ENCODE measurements at places on chromosomes 1 and 21.

DNA sequence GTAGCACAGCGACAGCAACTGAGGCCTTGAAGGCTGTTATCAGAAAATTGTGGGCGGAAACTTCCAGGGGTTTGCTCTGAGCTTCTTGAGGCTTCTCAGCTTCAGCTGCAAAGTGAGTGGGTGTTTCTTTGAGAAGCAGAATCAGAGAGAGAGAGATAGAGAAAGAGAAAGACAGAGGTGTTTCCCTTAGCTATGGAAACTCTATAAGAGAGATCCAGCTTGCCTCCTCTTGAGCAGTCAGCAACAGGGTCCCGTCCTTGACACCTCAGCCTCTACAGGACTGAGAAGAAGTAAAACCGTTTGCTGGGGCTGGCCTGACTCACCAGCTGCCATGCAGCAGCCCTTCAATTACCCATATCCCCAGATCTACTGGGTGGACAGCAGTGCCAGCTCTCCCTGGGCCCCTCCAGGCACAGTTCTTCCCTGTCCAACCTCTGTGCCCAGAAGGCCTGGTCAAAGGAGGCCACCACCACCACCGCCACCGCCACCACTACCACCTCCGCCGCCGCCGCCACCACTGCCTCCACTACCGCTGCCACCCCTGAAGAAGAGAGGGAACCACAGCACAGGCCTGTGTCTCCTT lies at the start of gene FASLG:
TSS of gene FASLG (plus strand) at position 233 of the 583 bp plus-strand sequence. CDS start at position 332, 99 bp downstream.
- H3K36me3 ChIP-seq: no peaks in the 10 kb centered on the region
- no peaks in the 10 kb centered on the region for H3K4me1 ChIP-seq
- H3K4me3 ChIP-seq: no peak within 1 kb of the TSS
- no peaks in the 10 kb centered on the region for H3K27me3 ChIP-seq
- H3K27ac ChIP-seq: no peak within 1 kb of the TSS
- no peak for DNase-seq

GRCh38 chr21:44283948-44284347 lies 1.7 kb upstream of the AIRE start:
- H3K27me3 ChIP-seq: peaks cover 11% of the 10 kb centered on the region
- H3K4me3 ChIP-seq: no peak overlapping the region
- DNase-seq: no peak
- no peak overlapping the region for H3K27ac ChIP-seq

GRCh38 chr1:973459-974292 lies 7.4 kb downstream of the PLEKHN1 start:
- H3K27me3 ChIP-seq: peaks cover 17% of the 10 kb centered on the region
- no peaks in the 10 kb centered on the region for H3K4me1 ChIP-seq
- no peak overlapping the region for H3K4me3 ChIP-seq

- H3K36me3 ChIP-seq: no peaks in the 10 kb centered on the region
- DNase-seq: no peak
- H3K27me3 ChIP-seq: no peaks in the 10 kb centered on the region
- no peak overlapping the region for H3K27ac ChIP-seq
- H3K4me1 ChIP-seq: no peaks in the 10 kb centered on the region
These were observed 262.9 kb downstream of the PLA2G4A start for GRCh38 chr1:187091666-187092065.

GRCh38 chr21:37945036-37945435 lies 28.8 kb upstream of the KCNJ6 start:
- no peaks in the 10 kb centered on the region for H3K36me3 ChIP-seq
- no peaks in the 10 kb centered on the region for H3K27me3 ChIP-seq
- no peaks in the 10 kb centered on the region for H3K4me1 ChIP-seq
- H3K4me3 ChIP-seq: no peak overlapping the region
- DNase-seq: no peak

DNA sequence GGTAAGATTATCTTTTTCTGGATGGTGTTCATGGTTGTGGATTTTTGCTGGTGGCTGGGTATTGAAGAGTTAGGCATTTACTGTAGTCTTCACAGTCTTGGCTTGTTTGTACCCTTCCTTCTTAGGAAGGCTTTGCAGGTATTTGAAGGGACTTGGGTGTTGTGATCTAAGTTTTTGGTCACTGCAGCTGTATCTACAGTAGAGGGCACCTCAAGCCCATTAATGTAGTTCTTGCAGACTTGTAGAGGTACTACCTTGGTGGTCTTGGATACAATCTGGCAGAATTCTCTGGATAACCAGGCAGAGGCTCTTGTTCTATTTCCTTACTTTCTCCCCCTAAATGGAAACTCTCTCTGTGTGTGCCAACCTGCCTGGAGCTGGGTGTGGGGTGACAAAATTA lies 155.8 kb upstream of the BRINP3 start:
- H3K27ac ChIP-seq: no peak overlapping the region
- peak; percentile 63 for DNase-seq
- H3K27me3 ChIP-seq: no peaks in the 10 kb centered on the region
- H3K4me3 ChIP-seq: no peak overlapping the region
- H3K36me3 ChIP-seq: no peaks in the 10 kb centered on the region

GRCh38 chr1:1567891-1568291 lies 6.8 kb downstream of the SSU72 start:
- H3K36me3 ChIP-seq: peaks cover 28% of the 10 kb centered on the region
- H3K4me1 ChIP-seq: peaks cover 24% of the 10 kb centered on the region
- peak overlapping the region; percentile 87 for H3K27ac ChIP-seq
- peak; percentile 51 for DNase-seq
- no peaks in the 10 kb centered on the region for H3K27me3 ChIP-seq

DNA sequence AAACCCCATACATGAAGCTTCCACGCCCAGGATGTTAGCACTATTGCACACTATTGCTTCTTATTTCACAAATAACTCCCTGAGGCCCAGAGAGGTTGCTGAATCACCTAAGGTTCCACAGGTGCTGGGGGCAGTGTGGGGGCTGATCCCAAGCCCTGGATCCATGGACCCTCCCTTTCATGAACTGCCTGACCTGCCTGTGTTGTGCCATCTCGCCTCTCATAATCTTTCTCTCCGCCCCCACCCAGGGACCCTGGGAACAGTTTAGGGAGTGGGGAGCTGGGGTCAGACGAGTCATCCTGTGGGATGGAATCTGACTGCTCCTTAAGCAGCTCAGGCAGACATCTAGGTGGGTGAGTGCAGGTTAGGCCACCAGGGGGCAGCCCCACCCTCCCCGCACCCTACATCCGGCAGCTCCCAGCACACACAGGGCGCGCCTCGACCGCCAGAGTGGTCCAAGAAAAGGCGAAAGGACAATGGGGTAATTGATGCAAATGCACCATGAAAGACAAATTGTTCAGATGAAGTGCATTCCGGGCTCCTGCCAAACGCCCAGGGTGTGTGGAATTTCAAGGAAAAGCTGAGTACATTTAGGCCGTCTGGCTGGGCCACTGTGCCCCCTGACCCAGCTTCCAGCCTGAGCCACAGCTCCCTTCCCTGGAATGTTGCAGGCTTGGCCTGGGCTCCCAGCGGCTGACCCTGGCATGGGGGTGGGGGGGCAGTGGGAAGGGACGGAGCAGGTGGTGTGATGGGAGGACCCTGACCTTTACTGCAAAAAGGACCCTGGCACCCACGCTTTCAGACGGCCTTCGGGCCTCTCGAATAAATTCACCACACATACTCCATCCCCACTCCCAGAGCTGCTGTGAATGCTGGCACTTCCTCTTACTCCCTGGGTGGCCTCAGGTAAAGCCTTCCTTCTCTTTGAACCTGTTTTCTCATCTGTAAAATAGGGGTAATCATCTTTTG lies 20.8 kb downstream of the PHLDA3 start:
- peak; percentile 91 for DNase-seq
- H3K27ac ChIP-seq: peak overlapping the region; percentile 66
- peak overlapping the region; percentile 41 for H3K4me3 ChIP-seq
- no peaks in the 10 kb centered on the region for H3K27me3 ChIP-seq

DNA sequence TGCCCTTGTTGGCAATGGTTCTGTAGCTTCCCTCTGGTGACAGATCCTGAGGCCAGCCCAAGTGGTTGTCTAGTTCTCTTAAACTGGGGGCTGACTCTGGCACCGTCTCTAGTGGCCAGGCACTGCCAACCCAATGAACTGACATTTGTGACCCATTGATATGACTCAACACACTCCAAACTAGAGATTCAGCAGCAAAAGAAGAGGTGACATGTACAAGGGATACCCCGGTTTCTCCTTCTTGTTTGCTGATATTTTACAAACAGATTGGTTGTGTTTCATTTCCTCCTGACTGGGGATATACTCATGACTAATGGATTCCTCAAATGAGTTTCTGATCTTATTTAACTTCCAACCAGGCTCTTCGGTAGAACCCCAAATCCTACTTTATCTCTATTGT lies 65.9 kb upstream of the DNAJC6 start:
- H3K27ac ChIP-seq: no peak overlapping the region
- DNase-seq: no peak
- no peak overlapping the region for H3K4me3 ChIP-seq
- H3K36me3 ChIP-seq: no peaks in the 10 kb centered on the region
- H3K4me1 ChIP-seq: no peaks in the 10 kb centered on the region

GRCh38 chr1:59230622-59231021 lies 66.3 kb upstream of the FGGY start:
- H3K27ac ChIP-seq: no peak overlapping the region
- no peaks in the 10 kb centered on the region for H3K27me3 ChIP-seq
- H3K4me1 ChIP-seq: no peaks in the 10 kb centered on the region
- no peaks in the 10 kb centered on the region for H3K36me3 ChIP-seq

- H3K27me3 ChIP-seq: no peaks in the 10 kb centered on the region
- no peaks in the 10 kb centered on the region for H3K36me3 ChIP-seq
- peaks cover 8% of the 10 kb centered on the region for H3K4me1 ChIP-seq
- DNase-seq: no peak
These were observed 59.6 kb downstream of the VPS26C start for GRCh38 chr21:37207441-37208009.

- DNase-seq: no peak
- H3K27ac ChIP-seq: no peak overlapping the region
- peaks cover 5% of the 10 kb centered on the region for H3K36me3 ChIP-seq
- no peak overlapping the region for H3K4me3 ChIP-seq
- H3K4me1 ChIP-seq: no peaks in the 10 kb centered on the region
- no peaks in the 10 kb centered on the region for H3K27me3 ChIP-seq
These were observed 48.9 kb downstream of the LDLRAD2 start for GRCh38 chr1:21860971-21861370.

- peak overlapping the region; percentile 53 for H3K4me3 ChIP-seq
- H3K27ac ChIP-seq: no peak overlapping the region
- H3K27me3 ChIP-seq: no peaks in the 10 kb centered on the region
- H3K36me3 ChIP-seq: no peaks in the 10 kb centered on the region
- DNase-seq: peak; percentile 94
- no peaks in the 10 kb centered on the region for H3K4me1 ChIP-seq
These were observed 52.4 kb downstream of the CHD5 start for GRCh38 chr1:6127587-6128163.

DNA sequence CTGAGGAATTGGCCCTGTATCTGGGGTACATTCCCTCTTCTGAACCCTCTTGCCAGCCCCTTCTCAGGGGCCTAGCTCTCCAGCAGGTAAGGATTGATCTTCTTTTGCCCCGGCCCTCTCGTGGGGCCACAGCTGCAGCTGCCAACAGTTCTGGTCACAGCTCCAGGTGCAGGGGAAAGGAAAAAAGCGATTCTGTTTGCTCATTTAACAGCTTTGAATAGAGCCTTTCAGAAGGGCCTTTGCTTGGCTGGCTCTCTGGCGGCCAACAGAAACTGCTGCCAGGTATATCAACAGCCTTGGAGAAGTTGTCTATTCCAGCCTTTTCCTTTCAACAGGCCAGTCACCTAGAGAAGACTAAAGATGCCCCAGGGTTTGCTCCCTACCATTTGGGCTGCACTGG lies 16.1 kb upstream of the FMOD start:
- H3K36me3 ChIP-seq: no peaks in the 10 kb centered on the region
- H3K27me3 ChIP-seq: no peaks in the 10 kb centered on the region
- H3K4me3 ChIP-seq: no peak overlapping the region
- no peak for DNase-seq
- no peaks in the 10 kb centered on the region for H3K4me1 ChIP-seq
- H3K27ac ChIP-seq: no peak overlapping the region

GRCh38 chr21:15841856-15842564 lies 112.2 kb downstream of the USP25 start:
- no peak overlapping the region for H3K4me3 ChIP-seq
- no peak for DNase-seq
- H3K27me3 ChIP-seq: no peaks in the 10 kb centered on the region
- H3K36me3 ChIP-seq: no peaks in the 10 kb centered on the region
- no peak overlapping the region for H3K27ac ChIP-seq

DNA sequence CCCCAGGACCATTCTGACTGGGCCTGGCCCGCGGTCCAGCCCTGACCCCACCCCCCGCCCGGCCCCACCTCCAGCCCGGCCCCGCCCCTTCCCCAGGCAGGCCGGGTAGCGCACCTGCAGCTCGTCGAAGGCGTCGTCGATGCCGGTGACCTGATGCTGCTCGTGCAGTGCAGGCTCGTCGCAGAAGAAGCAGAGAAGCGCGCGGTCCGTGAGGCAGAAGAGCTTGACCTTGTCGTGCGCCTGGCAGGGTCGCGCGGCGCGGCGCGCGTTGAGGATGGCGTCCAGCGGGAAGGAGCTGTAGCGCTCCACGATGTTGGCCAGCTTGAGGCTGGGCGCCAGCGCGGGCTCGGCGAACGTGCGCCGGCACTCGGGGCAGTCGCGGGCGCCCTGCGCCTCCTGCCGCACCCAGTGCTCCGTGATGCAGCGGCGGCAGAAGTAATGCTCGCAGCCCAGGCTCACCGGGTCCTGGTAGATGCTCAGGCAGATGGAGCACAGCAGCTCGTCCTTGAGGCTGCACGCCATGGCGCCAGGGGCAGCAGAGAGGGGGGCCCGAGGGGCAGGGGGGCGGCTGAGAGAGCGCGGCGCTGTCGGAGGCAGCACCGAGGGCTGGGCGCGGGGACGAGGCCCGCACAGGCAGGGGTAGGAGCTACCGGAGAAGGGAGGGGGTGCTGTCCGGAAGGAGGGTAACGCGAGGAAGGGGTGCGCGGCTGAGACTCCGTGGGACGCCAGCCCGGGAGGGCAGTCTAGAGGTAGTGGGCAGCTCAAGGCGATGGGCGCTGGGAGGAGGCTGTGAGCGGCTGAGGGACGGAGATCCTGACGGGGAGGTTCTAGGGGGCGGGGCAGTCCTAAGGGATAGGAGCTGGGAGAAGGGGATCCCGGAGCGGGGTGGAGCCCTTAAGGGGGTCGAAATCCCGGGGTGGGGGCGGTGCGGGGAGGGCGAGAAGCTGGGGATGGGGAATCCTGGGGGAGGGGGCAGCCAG lies 642 bp downstream of the TRIM62 start:
- H3K27me3 ChIP-seq: peaks cover 5% of the 10 kb centered on the region
- H3K4me1 ChIP-seq: peaks cover 25% of the 10 kb centered on the region
- peak; percentile 95 for DNase-seq

GRCh38 chr1:169493251-169493650 lies 7.5 kb upstream of the SLC19A2 start:
- no peak overlapping the region for H3K27ac ChIP-seq
- H3K36me3 ChIP-seq: no peaks in the 10 kb centered on the region
